ENCODE measurements at places on chromosomes 6 and 20.

DNA sequence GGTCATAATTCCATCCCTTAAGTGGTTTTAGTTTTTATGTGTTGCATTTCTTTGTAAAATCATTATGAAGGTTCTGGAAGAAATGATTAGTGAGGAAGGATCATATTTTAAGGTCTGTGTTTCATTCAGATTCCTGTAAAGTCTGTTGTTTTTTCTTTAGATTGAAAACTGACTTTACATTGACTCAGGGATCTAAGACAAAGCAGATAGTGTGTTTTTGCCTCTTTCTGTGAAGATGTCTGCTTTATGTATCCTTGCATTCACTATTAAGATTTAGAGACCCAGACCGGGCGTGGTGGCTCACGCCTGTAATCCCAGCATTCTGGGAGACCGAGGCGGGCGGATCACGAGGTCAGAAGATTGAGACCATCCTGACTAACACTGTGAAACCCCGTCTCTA lies 225.7 kb downstream of the SAMD5 start:
- DNase-seq, result no peak

DNA sequence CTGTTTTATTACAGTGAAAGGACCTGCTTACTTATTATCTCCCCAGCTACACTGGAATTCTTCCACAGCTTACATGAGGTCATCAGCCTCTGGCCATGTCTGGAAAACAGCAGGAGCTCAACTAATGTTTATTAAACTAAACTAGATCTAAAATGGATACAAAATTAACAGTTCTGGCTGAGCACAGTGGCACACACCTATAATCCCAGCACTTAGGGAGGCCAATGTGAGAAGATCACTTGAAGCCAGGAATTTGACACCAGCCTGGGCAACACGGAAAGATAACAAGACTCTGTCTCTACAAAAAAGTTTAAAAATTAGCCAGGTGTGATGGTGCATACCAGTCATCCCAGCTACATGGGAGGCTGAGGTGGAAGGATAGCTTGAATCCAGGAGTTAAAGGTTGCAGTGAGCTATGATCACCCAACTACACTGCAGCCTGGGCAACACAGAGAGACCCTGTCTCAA lies 220.8 kb upstream of the MARCKS start:
- DNase-seq, result peak; percentile 27

DNA sequence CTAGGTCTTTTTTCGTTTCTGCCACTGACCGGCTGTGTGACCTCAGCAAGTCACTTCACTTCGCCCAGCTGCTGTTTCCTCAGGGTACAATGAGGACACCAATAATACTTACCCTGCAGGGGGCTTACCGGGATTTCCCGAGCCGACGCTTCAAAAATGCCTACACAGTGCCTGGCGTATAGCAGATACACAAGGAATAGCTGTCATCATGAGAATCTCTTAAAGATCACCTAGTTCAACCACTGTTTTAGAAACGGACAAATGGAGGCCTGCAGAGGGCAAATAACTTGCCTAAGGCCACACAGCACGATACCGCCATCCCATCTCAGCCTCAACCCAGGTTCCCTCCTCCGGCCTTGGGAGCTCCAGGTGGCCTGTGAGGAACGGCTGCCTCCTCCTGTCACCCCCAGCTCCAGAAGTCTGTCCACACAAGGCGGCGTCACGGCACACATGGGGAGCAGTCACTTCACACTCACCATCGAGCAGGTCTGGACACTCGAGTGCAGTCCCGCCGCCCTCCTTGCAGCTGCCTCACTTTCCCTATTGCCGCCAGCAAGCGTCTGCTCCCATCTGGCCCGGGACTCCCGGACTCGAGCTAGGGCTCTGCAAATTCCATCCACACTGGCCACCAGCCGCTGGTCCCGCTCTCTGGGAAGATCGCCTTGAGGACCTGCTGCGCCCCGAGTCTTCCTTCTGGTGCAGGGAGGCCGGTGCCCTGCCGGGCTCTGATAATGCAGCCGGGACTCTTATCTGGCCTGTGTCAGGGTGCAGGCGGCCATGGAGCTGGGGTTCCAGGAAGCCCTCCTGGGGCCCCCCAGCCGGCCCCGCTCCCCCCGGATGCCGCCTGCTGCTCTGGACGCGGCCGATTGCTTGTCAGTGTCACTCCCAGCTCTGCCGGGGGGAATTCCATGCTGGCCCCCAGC lies at the start of gene RIPOR3:
Gene RIPOR3 (minus strand): TSS at position 893 of the 923 bp plus-strand sequence. CDS start 414 bp downstream, at position 479.
- no peak for DNase-seq

GRCh38 chr6:13431861-13432465 lies 55.4 kb downstream of the GFOD1 start:
- peak; percentile 20 for DNase-seq

- DNase-seq, result no peak
Measured at GRCh38 chr20:31943052-31943471, 8.8 kb downstream of the PDRG1 start.

GRCh38 chr20:61875221-61875885 lies 190.3 kb downstream of the TAF4 start:
- DNase-seq, result no peak
